ENCODE measurements at places on chromosomes 13 and 19.

GRCh38 chr19:6794686-6795431 is 22.4 kb downstream of the VAV1 start:
- DNase-seq = no peak

DNA sequence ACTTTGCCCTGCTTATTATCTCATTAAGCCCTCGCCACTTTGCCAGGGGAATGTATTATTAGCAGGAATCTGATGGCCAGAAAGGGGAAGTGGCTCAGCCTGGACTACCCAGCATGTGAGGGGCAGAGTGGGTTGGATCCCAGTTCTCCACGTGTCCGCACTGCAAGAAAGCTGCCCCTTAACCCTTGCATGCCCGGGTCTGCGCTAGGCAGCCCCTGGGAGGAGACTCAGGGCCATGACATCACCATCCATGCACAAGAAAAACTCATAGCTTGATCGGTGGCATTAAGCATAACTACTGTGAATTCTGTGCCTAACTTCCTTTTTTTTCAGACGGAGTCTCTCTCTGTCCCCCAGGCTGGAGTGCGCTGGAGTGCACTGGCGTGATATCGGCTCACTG is 8.9 kb downstream of the CACNG8 start:
- DNase-seq = no peak

- no peak for DNase-seq
Observed at GRCh38 chr13:105087945-105088344, 1447.5 kb downstream of the EFNB2 start.

- DNase-seq = no peak
Observed at GRCh38 chr13:109465148-109465547, 321.2 kb downstream of the IRS2 start.

DNA sequence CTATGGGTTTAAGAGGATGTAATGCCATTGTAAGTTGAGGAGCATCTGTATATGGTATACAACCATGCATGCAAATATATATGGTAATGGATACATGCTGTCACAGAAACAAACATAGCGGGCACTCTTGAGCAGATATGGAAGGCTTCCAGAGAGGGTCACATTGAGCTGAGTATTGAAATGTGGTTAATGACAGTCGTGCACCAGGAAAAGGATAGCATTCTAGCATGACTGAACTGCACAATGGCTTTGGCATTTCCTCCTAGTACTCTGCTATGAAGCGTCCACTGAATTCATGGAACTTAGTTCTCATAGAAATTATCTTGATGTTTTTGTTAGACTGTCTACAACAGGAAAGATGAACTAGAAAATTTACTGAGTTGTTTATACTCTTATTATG is 25.2 kb downstream of the DGKH start:
- DNase-seq = no peak

DNA sequence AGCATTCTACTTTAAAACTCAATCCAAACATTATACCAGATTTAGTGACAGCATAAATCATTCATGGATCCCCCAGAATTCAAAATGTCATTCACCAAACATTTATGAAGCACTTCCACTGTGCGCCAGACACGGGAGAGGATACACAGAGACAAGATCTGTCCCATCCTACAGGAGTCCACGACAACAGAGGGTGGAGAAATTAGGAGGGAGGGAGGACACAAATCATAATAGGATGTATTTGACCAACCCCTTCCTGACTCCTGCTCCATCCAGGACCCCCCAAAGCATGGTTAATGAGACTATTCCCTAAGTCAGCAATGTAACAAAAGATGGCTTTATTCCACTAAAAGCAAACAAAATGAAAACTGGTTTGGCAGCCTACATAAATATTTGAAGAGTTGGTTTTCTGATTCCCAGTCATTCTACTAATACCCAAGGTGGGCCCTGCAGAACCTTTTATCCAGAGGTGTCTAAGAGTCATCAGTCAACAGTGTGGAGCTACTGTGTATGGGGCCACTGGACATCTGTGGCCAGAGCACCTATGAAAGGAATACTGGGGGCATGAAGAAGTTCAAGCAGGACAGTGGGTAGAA is 62.8 kb upstream of the DOCK9 start:
- DNase-seq = no peak

DNA sequence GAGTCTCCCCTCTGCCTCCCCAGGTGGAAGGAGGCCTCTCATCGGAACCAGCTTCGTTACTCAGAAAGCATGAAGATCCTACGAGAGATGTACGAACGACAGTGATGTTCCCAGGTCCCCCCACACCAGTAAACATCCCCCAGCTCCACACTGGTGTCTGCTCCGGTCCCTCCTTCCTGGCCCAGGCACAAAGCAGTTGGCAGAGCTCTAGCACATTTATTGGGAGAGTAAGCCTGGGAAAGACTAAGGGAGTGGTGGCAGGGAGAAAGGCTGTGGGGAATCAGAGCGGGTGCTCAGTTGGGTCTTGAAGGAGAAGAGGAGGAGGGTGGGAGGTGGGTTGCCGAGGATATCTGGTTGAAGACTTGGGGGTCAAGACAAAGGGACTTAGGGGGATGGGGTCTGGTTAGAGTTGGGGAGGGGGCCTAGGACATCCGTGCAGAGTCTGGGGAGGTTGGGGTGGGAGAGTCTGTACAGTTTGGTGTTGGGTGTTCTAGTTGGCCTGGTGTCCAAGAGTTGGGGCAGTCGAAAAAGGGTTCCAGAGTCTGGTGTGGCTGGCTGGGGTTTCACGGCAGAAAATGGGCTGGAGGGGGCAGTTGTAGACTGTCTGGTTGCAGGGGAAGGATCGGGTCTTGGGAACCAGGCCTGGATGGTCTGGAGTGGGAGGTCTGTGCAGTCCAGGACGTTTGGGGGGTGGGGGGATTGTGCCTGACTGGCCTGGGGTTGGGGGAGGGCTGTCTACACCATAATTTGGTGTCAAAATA is 2.3 kb downstream of the HSPB6 start:
- DNase-seq = no peak

- DNase-seq = no peak
Observed at GRCh38 chr13:88303157-88303556, 632.0 kb downstream of the SLITRK5 start.

GRCh38 chr19:39637891-39638290 is 17.8 kb upstream of the LGALS16 start:
- no peak for DNase-seq

DNA sequence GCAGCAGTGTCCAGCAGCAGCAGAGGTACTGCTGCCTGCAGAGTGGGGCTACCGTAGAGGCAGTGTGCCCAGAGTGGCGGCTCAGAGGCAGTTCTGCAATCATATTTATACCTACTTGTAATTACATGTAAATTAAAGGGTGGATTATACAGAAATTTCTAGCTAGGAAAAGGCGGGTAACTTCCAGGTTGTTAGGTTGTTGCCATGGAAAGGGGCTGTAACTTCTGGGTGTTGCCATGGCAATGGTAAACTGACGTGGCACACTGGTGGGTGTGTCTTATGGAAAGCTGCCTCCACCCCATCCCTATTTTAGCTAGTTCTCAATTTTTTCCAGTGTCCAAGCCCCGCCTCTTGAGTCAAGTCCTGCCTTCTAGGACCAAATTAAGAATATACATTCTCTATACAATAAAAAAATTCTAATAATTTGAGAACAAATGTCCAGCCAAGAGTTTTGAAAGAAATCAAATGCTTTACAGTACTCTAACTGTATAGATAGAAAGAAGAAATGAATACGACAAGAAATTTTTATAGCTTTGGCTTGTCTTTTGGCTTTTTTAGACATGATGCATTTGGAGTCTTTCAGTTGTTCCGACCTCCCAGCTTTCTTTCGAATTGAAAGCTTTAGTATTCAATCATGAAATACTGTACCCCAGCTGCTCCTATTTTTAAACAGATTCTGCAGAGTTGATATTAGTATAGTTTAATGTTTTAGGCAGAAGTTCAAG is 816.6 kb downstream of the DIAPH3 start:
- no peak for DNase-seq

DNA sequence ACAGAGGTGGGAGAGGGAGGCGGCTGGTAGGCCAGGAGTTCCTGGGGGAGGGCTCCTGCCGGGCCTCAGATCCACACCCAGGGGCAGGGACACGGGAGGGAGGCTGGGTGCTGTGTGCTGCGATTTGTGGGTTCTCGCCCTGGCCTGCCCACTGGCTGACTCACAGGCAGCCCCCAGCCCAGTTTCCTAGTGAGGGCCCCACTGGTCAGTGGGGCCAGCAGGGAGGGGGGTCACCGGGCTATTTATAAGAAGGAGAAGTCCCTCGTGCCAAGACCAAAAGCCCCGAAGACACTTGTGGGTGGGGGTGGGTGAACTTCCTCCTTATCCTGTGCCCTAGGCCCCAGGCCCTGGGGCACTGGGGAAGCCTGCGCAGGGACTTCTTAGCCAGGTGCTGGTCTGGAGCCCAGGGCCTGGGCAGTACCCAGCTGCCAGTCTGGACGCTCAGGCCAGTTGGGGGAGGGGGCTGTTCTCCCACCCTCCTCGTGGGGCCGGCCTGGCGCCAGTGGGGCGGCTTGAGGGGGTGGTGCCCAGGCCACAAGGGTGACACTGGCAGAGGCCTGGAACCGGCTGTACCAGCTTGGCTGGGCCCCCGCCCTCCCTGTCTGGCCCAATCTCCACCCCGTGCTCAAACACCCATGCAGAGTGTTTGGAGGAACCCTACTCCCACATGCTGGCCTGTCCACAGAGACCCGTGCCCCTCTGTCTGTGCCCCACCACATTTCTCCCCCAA is 5.0 kb upstream of the JUNB start:
- DNase-seq = no peak

- DNase-seq = no peak
Observed at GRCh38 chr19:13164343-13165161, 14.3 kb downstream of the IER2 start.

DNA sequence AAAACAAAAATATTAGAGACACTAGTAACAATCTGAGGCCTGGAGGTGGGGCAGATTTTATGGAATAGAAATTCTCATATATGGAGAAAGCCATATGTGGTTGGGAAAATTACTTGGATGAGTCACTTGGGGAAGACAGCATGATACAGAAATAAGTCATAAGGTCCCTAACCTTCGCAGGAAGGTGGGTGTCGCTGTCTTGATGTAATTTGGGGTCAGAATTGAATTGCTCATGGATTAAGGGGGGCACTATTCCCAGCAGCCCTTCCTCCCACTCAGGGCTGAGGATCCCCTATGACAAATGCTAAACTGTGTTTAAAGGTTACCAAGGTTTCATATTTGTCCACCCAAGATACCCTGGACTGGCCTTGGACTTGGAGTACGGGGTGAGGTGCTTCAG is 5.0 kb downstream of the RDH8 start:
- no peak for DNase-seq

DNA sequence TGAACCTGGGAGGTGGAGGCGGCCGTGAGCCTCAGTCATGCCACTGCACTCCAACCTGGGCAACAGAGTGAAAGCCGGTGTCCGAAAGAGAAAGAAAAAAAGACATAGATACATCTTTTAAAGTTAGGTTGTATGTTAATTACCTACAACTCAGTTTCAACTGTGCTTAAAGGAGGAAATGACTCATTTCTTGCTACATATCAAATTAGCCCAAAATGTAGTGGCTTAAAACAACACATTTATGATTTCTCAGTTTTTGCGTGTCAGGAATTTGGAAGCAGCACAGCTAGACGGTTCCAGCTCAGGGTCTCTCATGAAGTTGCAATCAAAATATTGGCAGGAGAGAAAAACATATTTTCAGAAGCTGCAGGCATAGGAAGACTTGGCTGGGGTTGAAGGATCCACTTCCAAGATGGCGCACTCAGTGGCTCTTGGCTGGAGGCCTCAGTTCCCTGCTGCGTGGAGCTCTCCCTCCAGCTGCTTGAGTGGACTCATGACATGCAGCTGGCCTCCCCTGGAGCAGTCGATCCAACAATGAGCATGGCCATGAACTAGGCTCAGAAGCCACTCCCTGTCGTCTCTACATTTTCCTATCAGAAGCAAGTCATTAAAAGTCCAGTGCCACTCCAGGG is 7.1 kb downstream of the LDLR start:
- DNase-seq = no peak

DNA sequence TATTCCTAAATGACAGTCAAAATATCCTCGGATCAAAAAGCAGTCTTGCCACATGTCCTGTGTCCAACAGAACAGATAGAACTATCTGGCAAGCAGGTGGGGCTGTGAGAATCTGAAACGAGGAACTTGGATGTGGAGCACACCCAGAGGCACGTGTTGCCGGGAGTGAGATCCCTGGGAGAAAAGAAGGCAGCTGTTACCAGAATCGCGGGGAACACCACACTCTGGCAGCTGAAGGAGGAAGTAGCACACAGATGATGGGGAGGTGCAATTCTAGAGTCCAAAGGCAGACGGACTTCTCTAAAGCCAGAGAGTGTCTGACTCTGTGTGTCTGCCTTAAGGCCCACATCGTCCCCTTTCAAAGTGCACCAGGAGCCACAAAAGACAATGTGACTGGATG is 22.3 kb downstream of the SLC7A1 start:
- no peak for DNase-seq

GRCh38 chr13:66329988-66330451 is 900.1 kb downstream of the PCDH9 start:
- DNase-seq = no peak

- DNase-seq = no peak
Observed at GRCh38 chr19:55546011-55546410, 668 bp upstream of the SBK3 start.

DNA sequence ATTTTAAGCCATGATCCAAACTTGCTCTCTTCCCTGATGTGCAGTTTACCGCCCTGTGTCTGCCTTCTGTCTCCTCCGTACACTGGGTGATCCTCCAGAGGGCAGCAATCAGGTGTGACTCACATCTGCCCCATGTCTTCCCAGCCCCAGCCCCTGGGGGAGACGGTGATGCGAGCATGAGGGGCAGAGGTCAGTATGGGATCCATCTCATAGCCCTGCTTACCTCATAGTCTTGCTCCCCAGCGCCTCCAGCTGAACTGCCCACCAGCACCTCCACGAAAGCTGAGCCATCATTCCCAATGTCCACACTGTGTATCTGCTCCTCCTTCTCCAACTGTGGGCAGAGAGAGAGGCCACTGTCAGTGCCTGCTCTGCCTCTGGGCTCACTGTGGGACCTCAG is 14.6 kb downstream of the XRCC1 start:
- DNase-seq = no peak

DNA sequence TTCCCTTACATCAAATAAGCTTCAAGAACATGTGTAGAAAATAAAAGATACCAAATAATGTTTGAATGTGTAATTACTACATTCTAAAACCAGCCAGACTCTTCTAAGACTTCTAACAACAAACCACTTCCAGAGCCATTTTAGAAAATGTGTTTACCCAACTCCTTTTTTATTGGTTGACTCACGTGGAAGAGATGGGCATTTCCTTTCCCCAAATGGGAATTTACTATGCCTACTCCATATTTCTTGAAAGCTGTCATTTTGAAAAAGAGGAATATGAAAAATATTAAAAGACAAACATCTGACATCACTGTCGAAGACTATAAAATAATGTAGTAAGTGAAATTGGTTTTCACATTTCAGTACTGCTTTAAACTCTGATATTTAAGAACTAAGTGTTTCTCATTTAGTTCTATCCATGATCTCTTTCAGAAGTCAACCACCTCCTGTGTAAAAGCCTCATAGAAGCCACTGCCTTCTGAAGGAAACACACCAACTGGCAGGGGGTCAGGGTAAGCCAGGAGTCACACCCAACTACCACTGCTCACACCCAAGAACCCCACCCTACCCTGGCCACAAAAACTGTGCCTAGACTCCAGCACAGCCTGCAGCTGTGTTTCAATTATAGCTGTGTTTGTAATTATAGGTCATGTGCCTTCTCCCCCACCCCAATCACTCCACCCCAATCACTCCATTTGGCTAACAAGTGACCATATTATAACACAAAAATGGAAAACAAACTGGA is 86.8 kb downstream of the UBL3 start:
- DNase-seq = no peak

All from AG04450 (cell line).